Spinal cord (tissue), 10 donors: ENCODE measurements at places on chromosomes 2 and 18.

- no peak for DNase-seq
These were observed 32.8 kb downstream of the FMNL2 start for GRCh38 chr2:152367547-152368390.

DNA sequence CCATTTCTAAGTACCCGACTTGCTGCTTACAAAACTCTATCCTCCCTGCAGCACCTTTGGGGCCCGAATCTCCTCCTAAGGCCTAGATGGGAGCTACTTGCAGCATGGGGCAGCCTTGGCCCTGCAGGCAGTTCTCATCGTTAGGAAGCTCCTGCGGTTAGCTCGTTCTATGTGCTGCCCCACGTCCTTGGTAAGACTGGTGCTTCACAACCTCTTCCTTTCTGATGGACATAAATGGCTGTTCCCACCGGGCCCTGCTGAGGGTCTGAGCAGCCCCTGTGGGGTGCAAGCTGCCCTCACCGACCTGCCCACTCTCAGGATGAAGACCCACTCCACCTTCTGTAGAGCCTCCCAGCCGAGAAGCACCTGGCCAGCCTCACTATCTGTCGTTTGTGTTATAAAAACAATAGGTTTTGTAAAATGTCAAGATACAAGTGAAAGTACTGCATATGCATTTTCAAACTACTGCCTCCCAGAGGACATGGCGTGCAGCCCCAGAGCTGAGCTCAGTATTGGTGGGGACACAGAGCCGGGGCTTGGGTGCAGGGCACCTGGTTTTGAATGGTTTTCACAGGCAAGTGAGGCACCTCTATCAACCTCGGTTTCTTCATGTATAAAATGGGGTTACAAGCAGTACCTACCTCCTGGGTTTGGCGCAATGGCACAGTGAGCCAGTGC, 19.4 kb downstream of the OTOF start:
- no peak for DNase-seq

DNA sequence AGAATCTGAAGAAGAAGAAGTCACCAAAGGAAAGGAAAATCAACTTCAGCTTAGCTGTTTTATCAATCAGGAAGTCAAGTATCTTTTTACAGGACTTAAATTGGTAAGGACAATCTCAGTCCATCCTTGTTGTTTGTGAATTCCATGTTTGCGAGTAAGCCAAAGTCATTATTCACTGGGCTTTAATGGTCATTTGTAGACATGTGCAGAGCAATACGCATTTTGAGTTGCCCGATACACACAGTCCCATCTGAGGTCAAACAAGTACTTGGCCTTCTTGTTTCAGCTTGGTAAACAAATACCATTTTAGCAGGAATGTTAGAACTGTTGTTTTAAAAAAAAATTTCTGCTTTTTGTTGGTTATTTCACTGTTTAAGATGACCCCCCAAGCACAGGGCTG, 40.9 kb downstream of the USP14 start:
- DNase-seq, result no peak

GRCh38 chr2:195488567-195488966, 168.5 kb upstream of the SLC39A10 start:
- no peak for DNase-seq

GRCh38 chr2:70160545-70160944, 30.3 kb downstream of the C2orf42 start:
- DNase-seq, result no peak

DNA sequence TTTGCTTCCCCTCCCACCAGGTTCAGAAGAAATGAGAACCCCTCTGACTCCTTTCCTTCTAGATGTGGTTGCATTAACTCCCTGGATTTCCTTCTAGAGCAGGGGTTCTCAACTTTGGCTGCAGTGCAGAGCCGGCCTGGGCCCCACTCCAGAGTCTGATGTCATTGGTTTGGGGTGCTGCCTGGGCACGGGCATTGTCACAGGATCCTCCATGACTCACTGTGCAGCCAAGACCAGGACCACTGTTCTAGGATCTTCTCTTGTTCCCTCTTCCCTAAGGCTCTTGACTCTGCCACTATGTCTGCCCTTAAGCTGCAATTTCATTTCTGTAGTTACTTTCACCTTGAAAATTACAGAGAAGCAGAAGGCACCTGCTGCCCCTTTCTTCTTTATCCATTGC, 31.8 kb downstream of the TBC1D8 start:
- no peak for DNase-seq

GRCh38 chr2:101197215-101197745, 46.1 kb upstream of the TBC1D8 start:
- no peak for DNase-seq

DNA sequence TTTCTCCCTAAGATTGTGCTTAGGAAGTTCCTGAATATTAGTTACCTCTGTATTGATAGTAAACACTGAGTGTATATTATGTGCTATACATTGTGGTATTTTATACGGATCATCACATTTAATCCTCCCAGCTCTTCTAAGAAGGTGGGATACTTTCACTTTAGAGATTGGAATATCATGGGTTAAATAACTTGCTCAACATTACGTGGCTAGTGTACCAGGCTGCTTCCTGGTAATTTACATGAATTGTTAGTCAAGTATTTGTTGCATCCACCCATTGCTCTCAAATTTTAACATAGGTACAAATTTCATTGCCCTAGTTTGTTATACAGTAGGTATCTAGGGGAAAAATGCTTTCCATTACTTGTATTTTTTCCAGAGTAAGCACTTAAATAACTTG, 21.4 kb downstream of the FAM98A start:
- DNase-seq, result no peak

- DNase-seq, result no peak
These were observed 65.0 kb downstream of the SH3RF3 start for GRCh38 chr2:109193807-109194619.

GRCh38 chr2:48227617-48228344, 302.2 kb upstream of the STON1 start:
- DNase-seq, result no peak

DNA sequence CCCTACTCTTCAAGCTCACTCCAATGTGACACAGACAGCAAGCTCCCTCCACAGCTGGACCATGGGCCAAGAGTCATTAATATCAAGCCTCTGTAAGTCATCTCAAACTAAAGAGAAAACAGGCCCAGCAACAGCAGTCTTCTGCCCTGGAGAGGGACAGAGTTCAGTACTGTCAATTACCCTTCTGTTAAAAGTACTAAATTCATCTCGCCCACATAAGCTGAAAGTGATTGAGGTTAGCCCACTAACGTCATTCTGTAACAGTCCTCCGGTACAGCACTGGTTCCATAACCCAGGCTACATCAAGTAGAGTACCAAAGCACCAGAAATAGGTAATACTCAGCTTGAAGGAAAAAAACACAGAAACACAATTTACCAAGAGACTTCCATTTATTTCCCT, 25.9 kb downstream of the THADA start:
- no peak for DNase-seq

GRCh38 chr2:134365356-134365755, 111.5 kb downstream of the MGAT5 start:
- no peak for DNase-seq

DNA sequence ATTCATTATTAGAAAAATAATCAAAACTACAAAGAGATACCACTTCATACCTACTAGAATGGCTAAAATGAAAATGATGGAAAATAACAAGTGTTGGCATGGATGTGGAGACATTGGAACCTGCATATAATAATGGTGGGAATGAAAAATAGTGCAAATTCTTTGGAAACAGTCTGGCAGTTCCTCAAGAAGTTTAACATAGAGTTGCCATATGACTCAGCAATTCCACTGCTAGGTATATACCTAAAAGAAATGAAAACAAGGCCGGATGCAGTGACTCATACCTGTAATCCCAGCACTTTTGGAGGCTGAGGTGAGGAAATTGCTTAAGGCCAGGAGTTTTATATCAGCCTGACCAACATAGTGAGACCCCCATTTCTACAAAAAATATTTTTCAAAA, 41.6 kb upstream of the ACYP2 start:
- DNase-seq, result no peak

DNA sequence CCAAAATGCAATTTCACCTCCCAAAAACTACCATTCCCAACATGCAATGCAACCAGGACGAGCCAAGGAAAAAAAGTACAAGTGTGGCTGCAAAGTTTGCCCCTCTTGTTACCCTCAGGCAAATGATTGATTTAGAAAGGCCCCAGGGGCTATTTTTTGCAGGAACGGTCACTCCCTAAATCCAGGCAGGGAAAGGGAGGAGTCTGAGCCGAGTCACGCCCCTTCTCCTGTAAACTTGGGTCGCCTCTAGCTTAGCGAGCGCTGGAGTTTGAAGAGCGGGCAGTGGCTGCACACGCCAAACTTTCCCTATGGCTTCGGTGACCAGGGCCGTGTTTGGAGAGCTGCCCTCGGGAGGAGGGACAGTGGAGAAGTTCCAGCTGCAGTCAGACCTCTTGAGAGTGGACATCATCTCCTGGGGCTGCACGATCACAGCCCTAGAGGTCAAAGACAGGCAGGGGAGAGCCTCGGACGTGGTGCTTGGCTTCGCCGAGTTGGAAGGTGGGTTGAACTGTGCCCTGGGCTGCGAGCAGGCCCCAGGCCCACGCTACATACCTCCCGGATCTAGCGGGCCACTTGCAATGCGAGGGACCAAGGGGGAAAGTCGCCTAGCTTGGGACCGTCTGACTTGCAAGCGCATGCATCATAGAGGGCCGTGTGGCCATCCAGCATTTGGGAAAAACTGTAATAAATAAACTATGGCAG, at the start of gene GALM:
TSS of gene GALM (plus strand) at position 261 of the 702 bp plus-strand sequence. CDS start at position 309, 48 bp downstream.
- peak; percentile 80 for DNase-seq

GRCh38 chr2:65062843-65063825, 6.9 kb downstream of the CEP68 start:
- DNase-seq, result no peak

DNA sequence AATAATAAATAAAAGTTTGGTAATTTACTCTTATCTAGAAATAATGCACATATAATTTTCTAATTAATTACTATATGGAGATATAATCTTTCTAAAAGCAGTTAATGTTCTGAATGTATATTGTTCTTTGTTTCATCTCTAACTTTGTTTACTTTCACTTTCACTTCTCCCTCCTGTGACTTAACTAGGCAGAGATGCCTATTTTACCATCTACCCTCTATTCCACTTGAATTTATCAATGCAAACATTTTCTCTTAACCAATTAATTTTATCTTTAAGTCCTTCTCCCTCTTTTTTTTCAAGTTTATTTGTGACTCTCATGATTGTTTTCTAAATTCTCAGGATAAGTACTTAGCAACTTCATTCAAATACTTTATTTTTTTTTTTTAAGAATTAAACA, 55.1 kb upstream of the IL1RL1 start:
- DNase-seq, result no peak
